ENCODE measurements at places on chromosomes 2 and 18.
A peak's percentile ranks its signal among the peaks of the same experiment; 100 is the strongest.

- no peak for DNase-seq
Measured at GRCh38 chr2:8132351-8132831, 549.5 kb upstream of the ID2 start.

DNA sequence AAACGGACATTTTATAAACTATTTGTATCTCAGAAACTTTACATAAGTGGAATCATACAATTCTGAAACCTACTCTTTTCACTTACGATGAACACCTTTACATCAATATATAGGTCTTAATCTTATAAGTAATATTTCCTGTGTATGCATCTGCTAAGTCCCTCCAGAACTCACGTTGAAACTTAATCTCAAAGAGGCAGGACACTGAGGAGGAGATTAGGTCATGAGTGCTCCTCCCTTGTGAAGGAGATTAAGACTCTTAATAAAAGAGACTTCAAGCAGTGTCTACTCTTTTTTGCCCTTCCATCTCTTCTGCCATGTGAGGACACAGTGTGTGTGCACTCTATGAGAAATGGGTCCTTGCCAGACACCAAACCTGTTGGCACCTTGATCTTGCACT is 94.7 kb upstream of the CDKL4 start:
- no peak for DNase-seq

- no peak for DNase-seq
Measured at GRCh38 chr2:109287838-109288237, 158.8 kb downstream of the SH3RF3 start.

GRCh38 chr18:55861266-55861665 is 273.3 kb upstream of the TCF4 start:
- no peak for DNase-seq

DNA sequence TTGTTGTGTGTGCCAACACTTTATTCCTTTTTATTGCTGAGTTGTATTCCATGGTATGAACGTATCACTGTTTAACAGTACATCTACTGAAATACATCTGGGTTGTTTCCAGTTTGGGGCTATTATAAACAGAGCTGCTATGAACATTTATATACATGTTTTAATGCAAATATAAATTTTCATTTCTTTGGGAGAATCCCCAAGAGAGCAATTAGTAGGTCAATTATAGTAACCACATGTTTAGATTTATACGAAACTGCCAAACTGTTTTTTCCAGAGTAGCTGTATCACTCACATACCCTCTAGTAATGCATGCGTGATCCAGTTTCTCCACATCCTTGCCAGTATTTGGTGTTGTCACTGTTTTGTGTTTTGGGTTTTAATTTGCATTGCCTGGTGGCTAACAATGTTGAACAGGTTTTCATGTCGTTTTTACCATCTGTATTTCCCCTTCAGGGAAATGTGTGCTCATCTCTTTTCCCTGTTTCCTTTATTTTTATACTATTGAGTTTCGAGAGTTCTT is 81.0 kb downstream of the TMEM131 start:
- no peak for DNase-seq

DNA sequence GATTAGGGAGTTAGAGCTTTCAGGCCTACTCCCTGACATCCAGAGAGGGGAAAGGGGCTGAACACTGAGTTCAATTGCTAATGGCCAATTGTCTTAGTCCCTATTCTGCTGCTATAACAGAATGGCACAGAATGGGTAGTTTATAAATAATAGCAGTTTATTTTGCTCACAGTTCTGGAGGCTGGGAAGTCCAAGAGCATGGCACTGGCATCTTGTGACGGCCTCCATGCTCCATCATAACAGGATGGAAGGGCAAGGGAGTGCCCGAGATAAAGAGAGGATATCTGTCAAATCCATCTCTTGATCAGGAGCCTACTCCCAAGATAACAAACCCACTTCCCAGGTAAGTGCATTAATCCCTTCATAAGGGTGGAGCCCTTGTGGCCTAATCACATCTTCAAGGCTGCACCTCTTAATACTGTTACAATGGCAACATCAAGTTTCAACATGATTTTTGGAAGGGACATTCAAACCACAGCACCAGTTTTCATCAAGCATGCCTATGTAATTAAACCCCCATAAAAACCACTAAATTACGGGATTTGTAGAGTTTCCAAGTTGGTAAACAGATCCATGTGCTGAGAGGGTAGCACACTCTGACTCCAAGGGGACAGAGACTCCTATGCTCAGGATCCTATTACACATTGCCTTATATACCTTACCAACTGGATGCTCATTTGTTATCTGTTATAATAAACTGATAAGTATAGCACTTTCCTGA is 44.6 kb downstream of the BAZ2B start:
- no peak for DNase-seq

- DNase-seq = no peak
Measured at GRCh38 chr2:32534831-32535230, 93.0 kb upstream of the TTC27 start.

DNA sequence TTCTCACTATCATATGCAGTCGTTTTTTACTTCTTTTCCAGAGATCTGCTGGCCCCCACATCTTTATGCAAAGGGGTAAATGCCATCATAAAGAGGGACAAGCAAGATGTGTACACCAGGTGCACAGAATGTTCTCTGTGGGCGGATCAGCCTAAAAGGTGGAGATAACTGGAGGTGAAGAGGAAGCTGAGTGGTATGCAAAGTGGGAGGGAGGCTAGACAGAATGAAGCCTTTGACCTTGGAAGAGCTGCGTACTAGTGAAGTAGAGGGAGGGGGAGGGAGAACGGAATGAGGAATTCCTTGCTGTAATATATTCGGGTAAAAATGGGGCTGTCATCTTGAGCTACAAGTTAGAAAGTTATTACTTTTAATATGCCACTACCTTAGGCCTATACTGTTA is 287.5 kb upstream of the VRK2 start:
- no peak for DNase-seq

DNA sequence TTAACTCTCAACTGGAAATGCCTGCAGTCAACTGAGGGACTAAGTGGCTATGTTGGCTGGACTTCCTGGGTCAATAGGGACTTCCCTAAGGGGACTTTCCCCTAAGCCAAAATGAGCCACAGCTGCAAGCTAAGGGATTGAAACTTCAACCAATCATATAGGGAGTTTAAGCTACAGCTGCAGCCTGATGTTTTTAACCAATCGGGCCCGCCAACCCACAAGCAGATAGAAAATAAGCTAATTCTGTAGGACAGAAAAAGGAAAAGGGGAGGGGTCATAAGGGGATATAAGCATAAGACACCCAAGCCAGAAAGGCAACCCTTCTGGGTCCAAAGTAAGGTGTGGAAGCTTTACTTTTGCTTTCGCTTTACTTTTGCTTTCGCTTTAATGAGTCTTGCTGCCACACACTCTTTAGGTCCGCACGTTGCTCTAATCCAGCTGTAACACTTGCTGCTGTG is 927.5 kb downstream of the ERBB4 start:
- no peak for DNase-seq

DNA sequence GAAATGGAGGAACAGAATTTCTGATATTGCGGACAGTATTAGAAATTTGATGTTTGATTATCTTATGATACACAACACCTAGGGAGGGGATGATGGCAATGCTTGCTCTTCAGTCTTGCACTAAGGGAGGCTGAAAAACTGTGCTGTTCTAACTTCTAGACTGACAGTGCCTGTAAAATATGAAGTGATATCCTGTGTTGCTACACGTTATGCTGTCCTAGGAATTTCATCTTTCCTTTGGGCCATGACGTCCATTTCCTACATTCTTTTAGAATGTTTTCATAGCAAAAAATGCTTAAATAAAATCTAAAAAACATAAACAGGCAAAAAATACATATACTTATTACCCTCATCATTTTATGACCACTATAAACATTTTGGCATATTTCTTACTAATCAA is 55.3 kb downstream of the OSBPL1A start:
- DNase-seq = no peak

DNA sequence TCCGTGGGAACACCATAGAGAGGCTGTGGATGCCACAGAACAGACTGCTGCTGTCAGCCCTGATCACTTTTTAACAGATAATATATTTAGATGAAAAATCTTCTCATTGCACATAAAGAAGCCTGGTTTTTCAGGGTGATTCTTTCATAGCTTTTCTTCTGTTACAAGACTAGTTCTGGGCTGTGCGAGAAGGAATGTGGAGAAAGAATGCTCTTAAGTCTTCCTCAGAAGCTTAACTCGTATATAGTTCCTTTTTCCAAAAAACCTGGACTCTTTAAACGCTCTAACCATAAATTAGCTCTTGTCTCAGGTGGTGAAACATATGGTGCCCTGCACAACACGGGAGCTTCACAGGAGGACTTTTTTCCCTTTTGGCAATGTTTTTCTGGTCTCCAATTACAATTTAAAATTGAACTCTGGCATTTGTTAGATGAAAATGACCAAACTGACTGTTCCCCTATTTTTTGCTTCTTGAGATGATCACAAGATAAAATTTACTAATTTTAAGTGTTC is 125.9 kb upstream of the SMAD7 start:
- no peak for DNase-seq

GRCh38 chr2:98769114-98769476 is 38.2 kb upstream of the MGAT4A start:
- no peak for DNase-seq

DNA sequence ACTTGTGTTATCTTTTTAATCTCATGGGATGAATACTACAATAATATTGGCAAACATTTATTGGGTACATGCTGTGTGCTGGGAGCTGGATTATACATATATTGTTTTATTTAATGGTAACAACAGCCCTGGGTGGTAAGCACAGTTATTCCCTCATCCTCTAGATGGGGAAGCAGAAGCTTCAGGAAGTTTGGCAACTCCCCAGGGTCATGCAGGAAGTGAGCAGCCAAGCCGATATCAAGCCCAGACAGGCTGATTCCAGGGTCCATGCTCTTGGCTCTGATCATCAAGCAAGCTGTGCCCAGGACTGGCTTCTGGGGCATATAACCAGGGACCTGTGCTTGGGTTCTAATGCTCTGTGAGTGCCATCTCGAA is 155.8 kb downstream of the ZNF516 start:
- DNase-seq = no peak

- DNase-seq = no peak
Measured at GRCh38 chr2:108329771-108330170, 41.1 kb downstream of the SULT1C2 start.

DNA sequence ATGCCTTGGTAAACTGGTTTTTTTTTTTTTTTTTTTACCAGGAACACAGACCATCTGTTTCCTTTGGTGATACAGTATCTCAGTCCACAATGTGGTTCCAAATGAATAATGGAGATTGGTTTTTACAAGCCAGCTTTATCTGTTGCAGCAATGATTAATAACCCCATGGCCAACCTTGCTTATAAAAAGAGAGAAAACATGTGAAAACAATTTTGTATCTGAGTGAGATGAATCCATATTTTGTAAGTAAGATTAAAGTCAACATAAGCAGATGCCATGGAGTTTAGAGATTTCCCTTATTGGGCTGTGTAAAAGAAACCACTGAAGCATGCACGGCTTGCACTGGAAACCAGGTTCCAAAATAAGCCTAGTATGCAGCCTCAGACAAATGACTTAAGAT is 108.6 kb upstream of the CNTNAP5 start:
- DNase-seq = no peak

DNA sequence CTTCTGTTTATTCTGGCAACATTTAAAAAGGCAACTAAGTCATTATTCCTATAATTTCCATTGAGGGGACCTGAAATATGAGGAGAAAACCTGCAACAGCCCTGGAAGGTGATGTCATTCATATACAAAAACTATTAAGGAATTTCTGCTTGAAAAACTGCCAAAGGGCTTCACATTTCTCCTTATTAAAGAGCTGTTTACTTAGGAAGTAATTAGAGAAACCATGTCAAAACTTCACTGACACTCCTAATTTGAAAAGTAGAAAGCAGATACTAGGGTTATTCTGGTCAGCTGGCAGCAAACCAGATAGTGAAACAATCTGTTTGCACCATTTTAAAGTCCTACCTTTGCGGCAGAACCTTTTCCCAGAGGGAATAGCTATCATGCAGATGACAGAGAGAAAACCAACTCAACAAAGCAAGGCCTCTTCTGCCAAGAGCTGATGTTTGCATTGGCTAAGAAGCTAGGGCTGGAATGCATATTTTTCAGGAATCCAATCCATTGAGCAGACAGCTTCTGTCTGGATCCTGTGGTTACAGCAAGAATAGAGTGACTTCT is 592.2 kb upstream of the SYT4 start:
- DNase-seq = no peak

DNA sequence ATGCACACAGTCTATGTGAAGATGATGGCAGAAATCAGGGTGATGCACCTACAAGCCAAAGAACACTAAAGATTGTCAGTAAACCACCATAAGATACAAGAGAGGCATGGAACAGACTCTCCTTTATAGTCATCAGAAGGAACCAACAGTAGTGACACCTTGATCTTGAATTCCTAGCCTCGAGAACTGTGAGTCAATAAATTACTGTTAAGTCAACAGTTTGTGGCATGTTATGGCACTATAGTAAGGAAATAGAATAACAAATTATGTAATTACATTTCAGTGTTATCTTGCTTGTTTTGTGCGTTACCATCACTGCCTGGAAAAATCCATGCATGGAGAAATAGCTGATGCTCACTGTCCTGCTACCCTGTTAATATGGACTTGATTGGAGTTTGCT is 110.2 kb upstream of the LRP1B start:
- no peak for DNase-seq

DNA sequence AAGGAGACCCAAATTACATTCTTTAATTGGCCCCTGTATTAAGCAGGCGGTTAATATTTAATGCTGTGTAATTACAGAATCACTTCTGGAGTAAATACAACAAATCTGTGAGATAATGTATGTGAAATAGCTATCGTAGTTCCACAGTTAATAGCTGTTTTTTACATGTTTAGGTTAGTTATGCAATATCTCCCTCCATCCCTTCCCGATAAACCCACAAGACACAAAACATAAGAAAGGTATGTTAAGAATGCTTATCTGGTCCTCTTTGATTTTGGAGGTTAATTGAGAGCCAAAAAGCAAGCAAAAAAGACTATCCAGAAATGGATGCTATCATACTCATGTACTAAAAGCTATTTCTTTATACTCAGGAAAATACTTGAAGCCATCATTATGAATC is 49.1 kb downstream of the ZNF638 start:
- no peak for DNase-seq

DNA sequence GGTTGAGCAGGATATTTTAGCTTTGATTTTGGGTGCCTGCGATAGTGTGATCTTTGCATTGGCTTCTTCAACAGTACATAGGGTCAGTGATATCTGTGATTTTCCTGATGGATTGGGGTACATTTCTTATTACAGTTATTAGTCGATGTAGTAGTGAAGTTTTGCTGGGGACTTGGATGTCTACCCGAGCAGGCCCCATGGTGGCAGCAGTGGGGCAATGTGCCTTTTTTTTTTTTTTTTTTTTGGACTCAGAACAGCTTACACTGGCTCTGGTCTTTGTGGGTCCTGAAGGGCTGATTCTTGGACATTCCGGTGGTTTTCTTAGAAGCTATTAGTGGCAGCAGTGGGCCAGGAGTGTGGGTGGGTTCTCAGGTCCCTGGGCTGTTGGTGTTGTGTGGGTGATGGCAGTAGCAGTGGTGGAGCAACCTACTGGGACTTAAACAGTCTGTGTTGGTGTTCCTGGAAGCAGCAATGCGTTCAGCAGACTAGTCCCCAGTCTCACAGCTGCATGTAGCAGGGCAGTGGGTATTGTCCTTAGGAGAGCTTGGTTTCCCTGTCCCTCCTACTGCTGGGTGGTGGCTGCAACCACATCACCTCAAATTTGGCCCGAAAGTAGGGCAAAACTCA is 53.7 kb upstream of the SLC4A10 start:
- DNase-seq = no peak

GRCh38 chr2:226077031-226077430 is 677.5 kb downstream of the NYAP2 start:
- no peak for DNase-seq

- DNase-seq = peak; percentile 52
Measured at GRCh38 chr18:26103579-26103978, 13.2 kb upstream of the SS18 start.

- DNase-seq = peak; percentile 38
Measured at GRCh38 chr2:207473049-207473930, 56.5 kb upstream of the CREB1 start.

Measured in stimulated activated CD4-positive, alpha-beta T cell treated with anti-CD3 and anti-CD28 coated beads, Interleukin-2, amount 100 ng/mL, for 24 hours (primary cell).